ENCODE measurements at places on chromosomes 11 and 22. TPM values are rescaled to one million over a fixed set of nuclear protein-coding genes. Genes with fewer than 3 reads are reported as not detected.

DNA sequence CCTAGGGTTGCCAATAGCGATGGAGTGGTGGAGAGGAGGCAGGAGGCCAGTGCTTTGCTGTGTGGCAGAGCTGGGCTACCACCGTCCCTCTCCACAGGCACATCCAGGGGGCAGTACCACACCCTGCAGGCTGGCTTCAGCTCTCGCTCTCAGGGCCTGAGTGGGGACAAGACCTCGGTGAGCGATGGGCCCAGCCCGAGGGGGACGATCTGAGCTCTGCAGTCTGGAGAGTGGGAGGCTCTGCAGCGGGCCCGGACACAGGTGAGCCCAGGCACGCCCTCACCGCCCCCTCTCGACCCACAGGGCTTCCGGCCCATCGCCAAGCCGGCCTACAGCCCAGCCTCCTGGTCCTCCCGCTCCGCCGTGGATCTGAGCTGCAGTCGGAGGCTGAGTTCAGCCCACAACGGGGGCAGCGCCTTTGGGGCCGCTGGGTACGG lies 2.5 kb downstream of the PKP3 start:
- no peak for DNase-seq

DNA sequence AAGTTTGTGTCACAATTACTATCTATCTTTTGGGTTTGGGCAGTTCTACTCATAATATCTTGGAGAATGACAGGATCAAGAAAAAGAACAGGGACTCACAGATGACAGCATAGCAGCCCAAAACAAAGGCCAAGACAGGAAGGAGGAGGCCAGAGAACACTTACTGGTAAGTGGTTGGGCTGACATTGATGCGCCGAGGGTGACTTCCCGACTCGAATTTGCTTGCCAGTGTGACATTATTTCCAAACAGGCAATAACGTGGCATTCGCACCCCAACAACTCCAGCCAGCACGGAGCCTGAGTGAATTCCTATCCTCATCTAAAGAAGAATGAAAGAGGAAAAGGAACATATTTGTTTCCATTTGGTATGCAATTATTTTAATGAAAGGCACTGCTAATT lies 309.9 kb downstream of the GUCY1A2 start:
- DNase-seq = no peak

The NPAS4 gene
- total RNA-seq = not detected

The GRIK4 gene
- total RNA-seq = 0.51 TPM

The ART1 gene
- 0.24 TPM for total RNA-seq

The VSIG10L2 gene
- not detected for total RNA-seq

DNA sequence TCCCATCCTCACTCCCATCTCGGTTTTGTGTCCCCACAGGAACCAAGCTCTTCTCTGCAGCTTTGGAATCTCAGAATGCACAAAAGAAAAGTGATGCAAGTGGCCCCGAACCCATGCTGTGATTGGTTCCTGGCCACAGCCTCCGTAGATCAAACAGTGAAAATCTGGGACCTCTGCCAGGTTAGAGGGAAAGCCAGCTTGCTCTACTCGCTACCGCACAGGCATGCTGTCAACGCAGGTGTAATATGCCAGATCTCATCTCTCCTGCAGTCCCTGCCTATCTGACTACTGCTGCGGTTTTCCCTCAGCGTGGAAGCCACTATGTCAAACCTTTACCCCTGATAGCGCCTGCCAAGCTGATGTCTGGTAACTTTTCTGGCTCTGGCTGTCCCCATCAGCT lies 200.5 kb upstream of the LRRC4C start:
- DNase-seq = no peak

GRCh38 chr11:60951606-60951903 lies 421 bp downstream of the SLC15A3 start:
- DNase-seq = no peak

GRCh38 chr22:25403811-25404471 lies 160.5 kb upstream of the GRK3 start:
- no peak for DNase-seq

GRCh38 chr22:30561402-30562189 lies 12.9 kb downstream of the GAL3ST1 start:
- DNase-seq = no peak
